ENCODE measurements at places on chromosomes 3 and 15.

DNA sequence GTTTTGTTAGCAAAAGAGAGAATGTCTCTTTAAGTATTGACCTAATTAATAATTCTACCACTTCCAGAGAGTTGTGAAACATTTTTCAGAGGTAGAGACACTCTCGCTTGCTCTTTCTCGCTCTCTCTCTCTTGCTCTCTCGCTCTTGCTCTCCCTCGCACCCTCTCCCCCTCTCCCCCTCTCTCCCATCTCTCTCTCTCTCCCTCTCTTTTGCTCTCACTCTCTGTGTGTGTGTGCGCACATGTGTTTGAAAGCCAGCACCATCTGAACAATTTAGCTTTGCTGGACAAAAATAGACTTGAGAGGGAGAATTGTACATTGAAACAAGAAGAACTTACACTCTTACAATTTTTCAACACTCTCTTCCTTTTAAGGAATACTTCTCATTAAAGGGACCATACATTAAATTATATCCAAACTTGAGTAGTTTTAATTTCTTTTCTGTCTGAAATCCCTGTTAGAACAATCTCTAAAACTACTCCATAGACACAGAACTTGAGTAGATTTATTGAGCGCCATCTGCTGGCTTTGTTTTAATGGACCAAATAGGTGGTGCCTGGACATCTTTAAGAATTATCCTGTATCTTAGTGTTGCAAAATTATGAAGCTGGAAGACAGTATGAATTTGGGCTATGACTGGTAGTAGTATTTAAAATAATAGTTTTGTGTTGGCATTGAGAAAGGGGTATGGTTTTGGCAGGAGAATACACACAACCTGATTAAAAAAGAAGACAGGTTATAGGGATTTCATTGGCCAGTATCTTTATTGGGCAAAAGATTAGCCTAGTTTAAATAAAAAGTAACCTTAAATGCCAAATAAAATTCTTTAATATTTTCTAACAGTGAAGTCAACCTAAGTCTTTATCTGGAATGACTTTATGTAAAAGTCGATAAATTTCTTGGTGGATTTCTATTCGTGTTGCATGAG lies 124.6 kb downstream of the AKAP13 start:
- no peak for DNase-seq

DNA sequence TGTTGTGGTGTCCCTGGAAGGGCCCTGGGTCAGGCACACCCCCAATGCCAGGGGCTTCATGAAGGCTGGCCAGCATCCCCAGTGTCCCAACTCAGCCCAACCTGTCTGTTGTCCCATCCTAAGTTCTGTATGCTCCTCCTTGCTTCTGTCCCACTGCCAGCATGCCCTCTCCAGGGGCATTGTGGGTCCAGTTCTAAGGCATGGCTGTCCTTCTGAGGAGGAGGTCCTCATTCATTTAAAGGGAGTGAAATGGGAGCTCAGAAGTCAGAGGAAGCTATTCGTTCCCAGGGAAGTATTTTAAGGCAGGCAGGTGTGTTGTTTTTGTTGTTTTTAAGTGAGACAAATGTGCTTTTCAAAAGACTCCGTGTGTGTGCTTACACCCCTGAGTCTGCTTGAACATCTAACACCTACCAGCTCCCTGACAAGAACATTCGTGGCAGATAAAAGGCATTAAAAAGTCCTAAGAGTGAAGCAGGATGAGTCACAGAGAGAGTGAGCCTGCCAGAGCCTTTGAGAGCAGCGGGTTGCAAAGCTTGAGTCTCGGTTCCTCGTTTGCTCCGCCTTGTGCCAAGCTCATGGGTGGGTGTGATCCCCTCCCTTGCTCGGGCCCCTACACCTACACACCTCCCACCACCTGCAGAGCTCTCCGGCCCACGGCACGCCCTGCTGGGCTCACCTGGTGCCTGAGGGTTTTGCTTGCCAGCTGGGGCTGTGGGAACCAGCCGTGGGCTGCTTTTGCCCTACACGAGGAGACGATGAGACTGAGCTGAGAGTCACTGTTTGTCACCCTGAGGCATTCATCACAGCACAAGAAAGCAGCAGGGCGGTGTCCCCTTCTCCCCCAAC lies 183.4 kb upstream of the TOPAZ1 start:
- DNase-seq, result peak; percentile 11

- no peak for DNase-seq
These were observed 71.0 kb downstream of the TP63 start for GRCh38 chr3:189702066-189702646.

DNA sequence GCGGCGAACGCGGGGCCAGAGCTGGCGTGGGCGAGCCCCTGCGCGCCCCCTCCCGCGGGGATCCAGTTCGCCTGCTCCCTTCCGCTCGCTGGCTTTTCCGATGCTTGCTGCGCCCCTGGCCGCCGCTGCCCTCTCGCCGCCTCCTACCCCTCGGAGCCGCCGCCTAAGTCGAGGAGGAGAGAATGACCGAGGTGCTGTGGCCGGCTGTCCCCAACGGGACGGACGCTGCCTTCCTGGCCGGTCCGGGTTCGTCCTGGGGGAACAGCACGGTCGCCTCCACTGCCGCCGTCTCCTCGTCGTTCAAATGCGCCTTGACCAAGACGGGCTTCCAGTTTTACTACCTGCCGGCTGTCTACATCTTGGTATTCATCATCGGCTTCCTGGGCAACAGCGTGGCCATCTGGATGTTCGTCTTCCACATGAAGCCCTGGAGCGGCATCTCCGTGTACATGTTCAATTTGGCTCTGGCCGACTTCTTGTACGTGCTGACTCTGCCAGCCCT lies 721 bp downstream of the P2RY1 start:
- DNase-seq, result no peak

DNA sequence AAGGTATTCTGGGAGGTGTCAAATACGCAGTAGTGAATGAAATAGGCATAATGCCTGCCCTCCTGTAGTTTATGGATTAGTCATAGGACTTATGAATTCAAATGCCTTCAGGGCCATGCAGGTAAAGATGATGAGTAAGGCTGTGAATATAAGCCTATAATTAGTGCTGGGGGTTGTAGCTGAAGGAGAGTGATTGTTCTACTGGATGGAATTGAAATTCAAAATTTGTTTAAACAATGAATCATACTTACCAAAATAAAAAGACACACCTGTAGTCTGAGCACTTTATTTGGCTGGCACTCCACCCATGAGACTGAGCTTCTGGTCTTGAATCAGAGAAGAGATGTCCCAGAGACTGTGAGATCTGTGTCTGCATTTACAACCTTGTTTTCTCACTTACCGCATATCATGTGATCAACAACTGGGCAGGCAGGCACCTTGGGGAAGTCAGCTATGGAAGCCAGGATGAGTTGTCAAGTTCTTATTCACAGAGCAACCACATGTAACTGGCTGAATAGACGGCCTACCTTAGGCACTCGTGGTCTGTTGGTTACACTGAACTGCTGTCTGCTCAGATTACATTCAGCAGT lies 291.8 kb downstream of the NAALADL2 start:
- no peak for DNase-seq

- DNase-seq, result no peak
These were observed 153.2 kb upstream of the MEF2A start for GRCh38 chr15:99412626-99413025.

Data from stimulated activated CD8-positive, alpha-beta memory T cell treated with anti-CD3 and anti-CD28 coated beads, Interleukin-4, amount 100 ng/mL, for 24 hours (primary cell).